ENCODE measurements at places on chromosomes 7 and 10. TPM values are rescaled to one million over a fixed set of nuclear protein-coding genes. Genes with fewer than 3 reads are reported as not detected.
A peak's percentile ranks its signal among the peaks of the same experiment; 100 is the strongest.

CYP26C1 gene
- total RNA-seq, result not detected

TRA2A gene
- total RNA-seq, result 275 TPM

WNT8B gene
- not detected for total RNA-seq

SPDYE5 gene
- total RNA-seq, result 0.20 TPM

SFRP5 gene
- not detected for total RNA-seq

POMZP3 gene
- total RNA-seq, result 36.9 TPM

POLR2J2 gene
- 76.6 TPM for total RNA-seq

PLEKHS1 gene
- total RNA-seq, result 0.08 TPM

FAM237B gene
- not detected for total RNA-seq

TAF3 gene
- 12.8 TPM for total RNA-seq

TMEM130 gene
- total RNA-seq, result not detected

RFC2 gene
- 8.5 TPM for total RNA-seq

CALHM1 gene
- total RNA-seq, result not detected

ZNF425 gene
- total RNA-seq, result 0.39 TPM

MET gene
- not detected for total RNA-seq

- DNase-seq, result no peak
Observed at GRCh38 chr10:29922892-29923291, 136.5 kb downstream of the JCAD start.

GRCh38 chr10:131547129-131547799 lies 235.7 kb upstream of the TCERG1L start:
- no peak for DNase-seq

DNA sequence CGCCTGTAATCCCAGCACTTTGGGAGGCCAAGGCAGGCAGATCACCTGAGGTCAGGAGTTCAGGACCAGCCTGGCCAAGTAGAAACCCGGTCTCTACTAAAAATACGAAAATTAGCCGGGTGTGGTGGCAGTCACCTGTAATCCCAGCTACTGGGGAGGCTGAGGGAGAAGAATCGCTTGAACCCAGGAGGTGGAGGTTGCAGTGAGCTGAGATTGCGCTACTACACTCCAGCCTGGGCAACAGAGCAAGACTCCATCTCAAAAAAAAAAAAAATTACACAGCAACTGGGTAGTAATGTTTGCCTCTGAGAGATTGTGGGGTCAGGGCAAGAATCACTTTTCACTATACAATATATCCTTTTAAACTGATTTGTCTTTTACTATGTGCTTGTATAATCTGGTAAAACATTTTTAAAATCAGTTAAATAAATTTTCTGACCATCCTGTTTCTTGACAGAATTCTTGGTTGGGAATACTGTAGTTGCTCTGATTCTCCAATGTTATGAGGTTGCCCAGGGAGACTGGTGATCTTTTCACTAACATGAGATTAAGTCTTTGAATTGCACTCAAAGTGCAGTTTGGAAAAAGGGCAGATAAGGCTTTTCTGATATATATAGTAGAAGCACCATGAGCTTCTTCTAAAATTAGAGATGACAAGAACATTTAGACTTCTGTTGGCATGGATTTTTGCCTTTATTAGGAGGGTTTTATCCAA lies 1.5 kb downstream of the ENTPD7 start:
- no peak for DNase-seq

GRCh38 chr10:63702092-63702491 lies 180.9 kb downstream of the REEP3 start:
- DNase-seq, result no peak

GRCh38 chr7:1704811-1705738 lies 35.0 kb downstream of the ELFN1 start:
- no peak for DNase-seq

- DNase-seq, result no peak
Observed at GRCh38 chr10:61151059-61151458, 207.1 kb upstream of the RHOBTB1 start.

DNA sequence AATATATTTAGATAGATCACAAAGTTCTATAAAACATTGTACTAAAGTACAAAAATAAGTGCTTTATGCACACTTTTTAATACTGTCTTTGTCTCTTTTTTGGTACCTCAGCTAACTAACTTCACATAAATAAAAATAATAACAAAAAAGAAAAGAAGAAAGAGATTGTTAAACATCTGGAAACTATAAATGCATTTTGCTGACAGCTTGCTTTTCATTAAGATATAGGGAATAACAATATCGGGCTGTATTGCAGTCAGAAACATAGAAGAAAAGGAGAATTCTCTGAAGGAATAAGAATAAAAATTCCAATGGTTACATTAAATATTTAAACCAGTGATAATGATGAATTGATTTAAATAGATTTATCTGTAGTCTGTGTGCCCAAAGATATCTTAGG lies 59.9 kb downstream of the ASAH2B start:
- no peak for DNase-seq

GRCh38 chr10:528173-529165 lies 161.0 kb downstream of the DIP2C start:
- no peak for DNase-seq

- DNase-seq, result no peak
Observed at GRCh38 chr7:126440542-126440941, 812.2 kb downstream of the GRM8 start.

- DNase-seq, result no peak
Observed at GRCh38 chr7:45015313-45015712, 15.3 kb downstream of the CCM2 start.

- no peak for DNase-seq
Observed at GRCh38 chr7:107388604-107389003, 81.3 kb upstream of the GPR22 start.

- no peak for DNase-seq
Observed at GRCh38 chr7:64795176-64795575, 948 bp downstream of the ZNF138 start.

DNA sequence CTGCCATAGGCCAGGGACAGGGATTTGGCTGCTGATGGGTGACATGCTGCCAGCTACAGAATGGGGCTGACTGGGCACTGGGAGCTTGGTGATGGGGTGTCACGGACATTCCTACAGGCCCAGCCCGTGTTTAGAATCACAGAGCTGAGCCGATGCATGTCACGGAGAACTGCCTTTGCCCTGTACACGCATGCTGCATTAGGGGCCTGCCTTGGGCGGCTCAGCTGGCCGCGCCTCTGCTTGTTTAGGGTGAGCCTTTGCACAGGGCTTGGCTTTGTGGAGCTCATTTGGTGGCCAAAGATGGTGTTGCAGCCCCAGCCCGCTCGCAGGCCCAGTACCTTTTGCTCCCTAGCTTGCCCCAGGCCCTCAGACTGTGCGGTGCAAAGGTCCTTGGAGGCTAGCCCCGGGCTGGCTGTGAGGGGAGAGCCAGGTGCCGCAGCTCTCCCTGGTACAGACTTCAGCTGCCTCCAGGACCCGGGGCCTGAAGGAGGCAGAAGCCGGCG lies 108.4 kb upstream of the BTBD16 start:
- DNase-seq, result no peak

- no peak for DNase-seq
Observed at GRCh38 chr7:154423231-154423630, 371.0 kb downstream of the DPP6 start.

DNA sequence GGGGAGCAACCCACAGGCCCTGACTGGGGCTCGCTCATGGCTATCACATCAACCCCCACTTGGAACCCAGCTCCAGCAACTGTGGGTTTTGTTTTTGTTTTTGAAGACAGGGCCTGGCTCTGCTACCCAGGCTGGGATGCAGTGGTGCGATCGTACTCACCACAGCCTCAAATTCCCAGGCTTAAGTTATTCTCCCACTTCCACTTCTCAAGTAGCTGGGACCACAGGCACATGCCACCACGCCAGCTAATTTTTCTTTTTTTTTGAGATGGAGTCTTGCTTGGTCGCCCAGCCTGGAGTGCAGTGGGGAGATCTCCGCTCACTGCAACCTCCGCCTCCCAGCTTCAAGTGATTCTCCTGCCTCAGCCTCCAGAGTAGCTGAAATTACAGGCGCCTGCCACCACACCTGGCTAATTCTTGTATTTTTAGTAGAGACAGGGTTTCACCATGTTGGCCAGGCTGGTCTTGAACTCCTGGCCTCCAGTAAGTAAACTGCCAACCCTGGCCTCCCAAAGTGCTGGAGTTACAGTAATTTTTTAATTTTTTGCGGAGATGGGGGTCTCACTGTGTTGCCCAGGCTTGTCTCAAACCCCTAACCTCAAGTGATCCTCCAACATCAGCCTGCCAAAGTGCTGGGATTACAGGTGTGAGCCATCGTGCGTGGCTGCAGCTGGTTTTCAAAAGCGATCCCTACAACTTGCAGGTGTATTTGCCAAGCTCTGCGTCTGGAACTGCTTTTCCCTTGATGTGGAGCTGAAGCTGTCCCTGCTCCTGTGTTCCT lies 228.7 kb downstream of the SKIDA1 start:
- no peak for DNase-seq

GRCh38 chr7:103592844-103593243 lies 146.8 kb upstream of the SLC26A5 start:
- no peak for DNase-seq

GRCh38 chr7:158023157-158023556 lies 564.5 kb downstream of the PTPRN2 start:
- no peak for DNase-seq

GRCh38 chr7:105678811-105679495 lies 97.7 kb upstream of the EFCAB10 start:
- DNase-seq, result peak; percentile 51

GRCh38 chr7:109821156-109821555 lies 1251.5 kb downstream of the DNAJB9 start:
- DNase-seq, result no peak

GRCh38 chr10:77029777-77030717 lies 607.6 kb downstream of the KCNMA1 start:
- DNase-seq, result no peak

- DNase-seq, result no peak
Observed at GRCh38 chr7:76998285-76998589, 33.9 kb downstream of the SPDYE17 start.

DNA sequence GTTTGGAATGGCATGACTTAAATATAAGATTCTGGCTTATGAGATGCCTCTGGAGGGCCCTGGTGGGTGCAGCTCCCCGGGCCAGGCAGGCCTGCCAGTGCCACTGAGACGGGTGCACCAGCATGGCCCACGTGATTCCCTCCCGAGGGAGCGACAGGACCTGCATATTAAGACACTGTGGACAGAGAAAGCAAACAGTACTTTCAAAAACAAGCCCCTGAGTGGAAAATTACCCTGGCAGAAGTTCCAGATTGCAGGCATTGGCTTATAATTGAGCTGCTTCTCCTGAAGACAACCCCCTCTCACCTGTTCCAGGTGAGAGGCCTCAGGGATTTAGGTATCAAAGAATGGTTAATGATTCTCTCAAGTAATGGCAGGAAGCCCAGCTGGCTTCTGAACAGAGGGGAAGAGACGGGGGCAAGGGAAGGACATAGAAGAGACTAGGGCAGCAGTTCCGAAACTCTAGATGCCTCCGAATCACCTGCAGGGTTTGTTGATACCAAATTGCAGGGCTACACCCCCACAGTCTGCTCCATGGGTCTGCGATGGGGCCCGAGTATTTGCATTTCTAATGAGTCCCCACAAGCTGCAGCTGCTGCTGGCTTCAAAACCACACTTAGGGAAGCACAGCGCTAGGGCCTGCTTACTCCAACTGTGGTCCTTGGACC lies 66.0 kb upstream of the DOCK1 start:
- DNase-seq, result no peak
